ENCODE measurements at places on chromosomes 2 and 18. TPM values are rescaled to one million over a fixed set of nuclear protein-coding genes. Genes with fewer than 3 reads are reported as not detected.

MEIS1 gene
- 305 TPM for total RNA-seq

INPP5D gene
- 9.4 TPM for total RNA-seq

GRCh38 chr2:196987298-196987648 lies 60.8 kb upstream of the PGAP1 start:
- H3K4me3 ChIP-seq: no peak overlapping the region
- DNase-seq: no peak
- H3K27me3 ChIP-seq: no peaks in the 10 kb centered on the region
- peaks cover 22% of the 10 kb centered on the region for H3K4me1 ChIP-seq
- H3K27ac ChIP-seq: peak overlapping the region; percentile 96

DNA sequence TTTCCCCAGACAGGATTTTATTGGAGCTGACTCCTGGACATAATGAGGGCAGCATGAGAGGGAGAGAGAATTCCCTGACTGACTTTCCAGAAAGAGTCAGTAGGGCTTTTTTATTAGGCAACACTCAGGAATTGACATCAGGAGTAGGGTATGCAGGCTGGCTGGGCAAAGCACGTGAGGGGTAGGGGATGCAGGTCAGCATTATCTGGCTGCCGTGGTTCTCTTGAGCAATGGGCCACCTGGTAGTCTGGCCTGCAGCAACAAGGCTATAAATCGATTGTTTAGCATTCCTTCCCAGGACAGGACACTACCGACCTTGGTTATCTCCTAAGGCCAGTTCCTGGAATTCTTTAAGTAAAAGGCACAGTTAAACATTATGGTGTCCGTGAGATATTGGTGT lies 160.8 kb upstream of the AGAP1 start:
- H3K4me3 ChIP-seq: no peak overlapping the region
- H3K36me3 ChIP-seq: no peaks in the 10 kb centered on the region
- peaks cover 16% of the 10 kb centered on the region for H3K27me3 ChIP-seq
- no peak overlapping the region for H3K27ac ChIP-seq
- no peaks in the 10 kb centered on the region for H3K4me1 ChIP-seq

DNA sequence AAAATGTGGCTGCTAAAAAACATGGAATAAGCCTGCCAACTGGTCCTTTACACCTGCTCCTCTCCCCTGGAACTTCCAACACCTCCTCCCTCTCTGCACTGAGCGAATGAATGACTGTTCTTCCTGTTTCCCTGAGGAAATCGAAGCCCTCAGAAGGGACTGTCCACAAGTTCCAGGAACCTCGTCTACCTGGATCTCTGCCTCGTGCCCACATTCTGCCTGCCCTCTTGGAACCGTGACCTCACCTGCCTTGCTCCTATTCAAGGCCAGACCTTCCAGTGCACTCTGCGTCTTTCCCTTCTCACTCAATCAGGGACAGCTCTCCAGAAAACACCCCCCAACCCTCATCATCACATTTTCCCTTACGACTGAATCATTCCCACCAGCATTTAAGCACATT lies 4.4 kb upstream of the CAB39 start:
- peaks cover 2% of the 10 kb centered on the region for H3K4me1 ChIP-seq
- H3K27me3 ChIP-seq: peaks cover 3% of the 10 kb centered on the region
- H3K36me3 ChIP-seq: no peaks in the 10 kb centered on the region
- DNase-seq: no peak

Measured in mesothelial cell of epicardium (in vitro differentiated cells).